ENCODE measurements at places on chromosomes 2 and 18. TPM values are rescaled to one million over a fixed set of nuclear protein-coding genes. Genes with fewer than 3 reads are reported as not detected.

DNA sequence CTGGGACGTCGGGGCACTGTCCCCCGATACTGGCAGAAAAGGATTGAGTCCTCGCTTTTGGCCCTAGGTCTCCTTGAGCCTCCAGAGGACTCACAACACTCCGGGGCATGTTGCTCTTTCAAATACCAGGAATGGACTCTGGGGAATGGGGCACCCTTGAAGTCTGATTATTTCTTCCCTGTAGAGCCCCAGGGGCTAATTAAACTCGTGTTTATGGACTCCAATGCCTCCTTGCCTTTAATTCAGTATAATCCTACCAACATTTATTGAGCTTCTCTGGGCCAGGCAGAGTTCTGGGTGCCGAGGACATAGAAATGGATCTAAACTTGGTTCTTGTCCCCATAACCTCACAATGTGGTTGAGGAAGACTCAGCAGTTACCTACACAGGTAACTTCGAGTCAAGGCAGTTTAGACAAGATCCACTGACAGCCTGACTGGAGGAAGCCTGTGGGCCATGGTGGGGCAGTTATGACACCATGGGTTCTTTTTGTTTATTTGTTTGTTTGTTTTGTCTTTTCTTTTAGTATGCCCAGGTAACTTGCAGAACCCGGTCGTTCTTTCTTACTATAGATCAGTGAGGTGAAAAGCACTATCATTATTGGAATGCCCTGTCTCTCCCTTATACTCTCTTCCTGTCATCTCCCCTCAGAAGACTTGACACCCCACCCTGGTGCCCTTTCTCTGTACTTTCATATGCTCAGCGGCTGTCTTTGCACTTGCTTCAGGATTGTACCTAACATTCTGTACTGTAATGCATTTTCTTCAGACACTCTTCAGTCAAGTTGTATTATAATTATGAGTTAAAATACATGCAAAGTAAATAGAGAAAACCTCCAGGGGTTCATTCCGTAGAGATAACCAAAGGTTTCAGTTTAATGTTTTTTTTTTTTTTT is 3.2 kb downstream of the CFLAR start:
- DNase-seq = peak; percentile 68

GRCh38 chr18:25953111-25953510 is 137.3 kb downstream of the SS18 start:
- no peak for DNase-seq

The IL1R2 gene
- total RNA-seq = not detected

The CLEC4F gene
- not detected for total RNA-seq

DNA sequence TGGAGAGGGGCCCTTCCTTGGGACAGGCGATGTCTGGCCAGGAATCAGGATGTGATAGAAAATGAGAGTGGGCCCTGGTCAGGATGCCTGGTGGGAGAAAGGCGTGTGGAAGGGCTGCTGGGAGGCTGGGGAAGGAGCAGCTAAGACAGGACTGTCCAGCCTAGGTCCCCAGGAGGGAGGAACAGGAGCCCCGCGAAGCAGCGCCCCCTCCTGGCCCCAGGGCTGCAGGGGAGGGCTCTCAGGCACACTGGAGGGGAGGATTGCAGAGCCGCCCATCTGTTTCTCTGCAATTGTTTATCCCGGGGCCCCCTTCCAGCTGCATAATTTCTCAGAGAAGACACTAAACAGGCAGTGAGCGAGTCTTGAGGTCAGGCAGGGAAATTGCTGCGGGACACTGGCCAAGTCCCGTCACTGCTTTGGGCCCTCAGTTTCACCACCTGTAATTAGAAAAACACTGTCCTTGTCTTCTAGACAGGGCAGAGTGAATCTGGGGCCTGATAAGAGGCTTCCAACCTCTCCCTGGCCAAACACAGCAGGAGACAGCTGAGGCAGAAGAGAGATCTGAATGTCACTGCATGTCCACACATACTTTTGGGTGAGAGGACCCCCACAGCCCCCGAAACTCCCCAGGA is 3.9 kb upstream of the NPPC start:
- DNase-seq = no peak

DNA sequence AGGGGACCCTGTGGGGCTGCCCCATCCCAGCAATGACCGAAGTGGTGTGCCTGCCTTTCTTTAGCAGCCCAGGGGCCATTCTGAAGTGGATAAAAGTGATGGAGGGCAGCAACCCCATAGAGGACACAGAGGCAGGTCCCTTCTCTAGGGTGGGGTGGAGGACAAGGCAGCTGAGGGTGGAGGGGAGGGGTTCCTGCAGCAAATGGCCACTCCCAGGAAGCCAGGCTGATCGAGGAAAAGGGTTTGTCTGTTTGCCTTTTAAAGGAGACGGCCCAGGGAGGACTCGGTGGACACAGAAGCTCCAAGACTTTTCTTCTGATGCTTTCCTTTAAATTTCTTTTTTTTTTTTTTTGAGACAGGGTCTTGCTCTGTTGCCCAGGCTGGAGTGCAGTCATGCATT is 272.8 kb downstream of the TWIST2 start:
- no peak for DNase-seq

DNA sequence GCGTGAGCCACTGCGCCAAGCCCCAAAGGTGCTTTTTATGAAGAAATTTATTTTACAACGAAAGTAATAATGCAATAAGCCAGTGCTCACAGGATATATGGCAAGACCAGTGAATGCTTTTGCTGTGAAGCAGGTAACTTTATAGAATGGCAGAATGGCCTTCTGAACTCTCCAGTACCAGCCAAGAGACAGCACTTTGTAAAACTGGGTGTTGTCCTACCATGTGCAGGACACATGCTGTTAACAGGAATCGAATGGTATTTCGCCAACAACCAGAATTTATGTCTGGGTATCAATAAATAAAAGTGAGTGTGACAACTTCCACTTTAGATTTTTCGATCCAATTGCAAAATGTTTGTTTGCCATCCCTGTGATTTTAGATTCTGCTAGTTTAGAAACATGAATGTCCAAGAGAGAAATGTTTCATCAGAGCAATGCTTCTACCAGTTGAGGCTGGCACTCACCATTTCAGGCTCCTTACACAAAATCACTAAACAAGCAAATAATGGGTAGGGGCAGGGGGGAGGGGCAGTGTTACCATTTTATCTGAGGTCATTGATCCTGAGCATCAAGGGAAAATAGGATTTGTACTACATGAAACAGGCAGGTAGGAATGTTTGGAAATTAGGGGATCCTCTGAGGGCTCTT is 95.9 kb downstream of the ATL2 start:
- no peak for DNase-seq

- peak; percentile 52 for DNase-seq
These were observed 142.4 kb downstream of the DDX1 start for GRCh38 chr2:15733867-15734673.

DNA sequence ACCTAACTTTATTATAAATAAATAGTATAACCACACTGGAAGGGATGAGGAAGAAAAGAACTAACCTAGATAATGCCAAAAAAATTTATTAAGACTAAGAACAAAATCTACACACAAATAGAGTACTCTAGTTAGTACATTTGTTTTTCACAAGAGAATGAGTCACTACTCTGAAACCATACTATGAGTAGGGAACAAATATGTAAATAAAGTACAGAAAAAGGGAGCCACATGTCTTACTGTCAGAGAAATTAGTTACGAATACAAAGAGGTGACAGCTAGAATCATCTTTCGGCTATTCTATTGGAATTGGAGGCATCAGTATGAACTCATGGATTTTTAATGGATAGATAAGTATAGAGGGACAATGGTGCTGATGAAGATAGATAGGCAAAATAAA is 150.5 kb downstream of the COPS8 start:
- no peak for DNase-seq

- no peak for DNase-seq
These were observed 38.1 kb downstream of the RALB start for GRCh38 chr2:120290737-120291136.

The LOXHD1 gene
- total RNA-seq = not detected

DNA sequence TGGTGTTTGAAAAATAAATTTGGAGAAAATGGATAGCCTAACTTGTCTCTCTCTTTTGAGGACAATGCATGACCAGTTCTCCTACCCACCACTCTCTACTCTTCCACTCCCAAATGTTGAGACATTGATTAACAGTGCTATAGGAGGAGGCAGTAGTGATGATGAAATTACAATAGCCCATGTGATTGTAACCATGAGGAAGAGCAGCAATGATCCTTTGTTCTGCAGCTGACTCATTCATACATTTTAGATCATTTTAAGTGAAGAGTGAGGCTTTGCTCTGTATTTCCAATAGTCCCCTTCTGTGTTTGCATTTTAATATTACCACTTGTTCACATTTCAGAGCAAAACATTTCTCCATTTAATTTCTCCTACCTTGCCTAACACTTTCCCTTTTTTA is 592.3 kb downstream of the THSD7B start:
- DNase-seq = no peak

The LRATD1 gene
- total RNA-seq = not detected

The GALNT14 gene
- 0.40 TPM for total RNA-seq

DNA sequence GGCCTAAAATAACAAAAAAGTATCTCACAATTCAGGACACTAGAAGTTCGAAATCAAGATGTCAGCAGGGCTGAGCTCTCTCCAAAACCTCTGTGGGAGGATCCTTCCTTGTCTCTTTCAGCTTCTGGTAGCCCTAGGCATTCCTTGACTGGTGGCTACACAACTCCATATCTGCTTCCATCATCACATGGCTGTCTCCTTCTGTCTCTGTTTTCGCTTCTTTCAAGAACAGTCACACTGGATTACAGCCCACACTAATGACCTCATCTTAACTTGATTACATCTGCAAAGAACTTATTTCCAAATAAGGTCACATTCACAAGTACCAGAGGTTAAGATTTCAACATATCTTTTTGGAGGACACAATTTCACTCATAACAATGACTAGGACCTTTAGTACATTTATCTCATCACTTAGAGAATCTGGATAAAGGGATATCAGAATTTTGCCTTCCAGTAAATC is 275.2 kb downstream of the IRS1 start:
- no peak for DNase-seq

The TRAPPC8 gene
- total RNA-seq = 34.1 TPM

DNA sequence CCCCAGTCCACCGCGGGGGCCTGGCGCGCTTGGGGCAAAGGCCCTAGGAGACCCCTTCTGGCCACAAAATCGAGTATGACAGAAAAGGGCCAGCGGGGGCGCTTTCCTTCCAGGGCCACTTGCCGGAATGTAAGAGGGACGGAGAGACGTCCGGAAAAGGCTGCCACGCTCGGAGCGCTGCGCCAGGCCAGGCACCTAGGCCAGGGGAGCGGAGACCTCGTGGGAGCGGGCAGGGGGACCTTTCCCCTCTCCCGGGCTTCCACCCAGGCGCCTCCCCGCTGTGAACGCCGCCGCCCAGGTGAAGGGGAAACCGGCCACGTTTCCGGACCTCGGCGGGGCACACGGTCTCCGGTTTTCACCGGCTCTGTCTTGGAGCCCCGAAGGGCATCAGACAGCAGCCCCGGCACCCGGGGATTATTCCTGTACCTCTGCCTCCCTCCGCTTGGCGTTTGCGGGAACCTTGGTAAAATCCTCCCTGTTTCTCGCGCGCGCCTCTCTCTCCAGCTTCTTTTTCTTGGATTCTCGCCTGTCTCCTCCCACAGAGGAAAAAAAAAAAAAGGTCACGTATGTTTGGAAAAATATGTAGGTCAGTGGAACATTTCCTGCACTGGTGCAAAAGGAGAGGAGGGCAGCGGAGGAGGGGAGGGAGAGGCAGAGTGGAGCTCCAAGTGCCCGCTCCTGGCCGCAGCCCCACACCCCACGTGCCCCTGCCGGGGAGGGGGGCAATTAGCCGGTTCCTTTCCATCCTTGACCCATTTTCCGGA is 1.2 kb upstream of the NPAS2 start:
- peak; percentile 90 for DNase-seq

GRCh38 chr2:217933617-217933993 is 69.2 kb downstream of the TNS1 start:
- DNase-seq = no peak

DNA sequence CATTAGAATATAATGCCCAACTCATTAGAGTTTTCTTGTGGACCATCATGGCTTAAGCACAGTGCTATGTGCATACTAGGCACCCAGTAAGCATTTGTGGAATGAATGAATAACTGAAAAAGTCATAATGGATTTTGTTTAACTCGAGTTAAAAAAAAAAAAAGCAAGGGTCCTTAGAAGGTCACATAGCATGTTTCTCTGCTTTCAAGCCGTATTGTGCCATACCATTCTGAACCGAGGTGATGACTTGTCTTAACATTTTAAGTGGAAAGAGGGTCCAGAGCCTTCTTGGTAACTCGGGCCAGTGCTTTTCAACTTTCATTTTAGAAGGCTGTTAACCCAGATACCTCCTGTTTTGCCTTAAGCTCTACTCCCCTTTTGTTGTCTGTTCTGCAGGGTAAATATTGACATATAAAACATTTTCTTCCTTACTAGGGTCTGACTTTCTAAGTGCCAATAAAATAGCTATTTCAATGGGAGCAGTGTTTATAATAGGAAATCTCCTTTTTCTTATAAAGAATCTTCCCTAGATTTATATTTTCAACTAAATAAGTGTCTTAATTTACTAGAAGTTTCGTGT is 787 bp upstream of the ADGRF3 start:
- DNase-seq = no peak

The CNGA3 gene
- total RNA-seq = not detected

GRCh38 chr2:134446383-134447017 is 192.6 kb downstream of the MGAT5 start:
- peak; percentile 90 for DNase-seq

DNA sequence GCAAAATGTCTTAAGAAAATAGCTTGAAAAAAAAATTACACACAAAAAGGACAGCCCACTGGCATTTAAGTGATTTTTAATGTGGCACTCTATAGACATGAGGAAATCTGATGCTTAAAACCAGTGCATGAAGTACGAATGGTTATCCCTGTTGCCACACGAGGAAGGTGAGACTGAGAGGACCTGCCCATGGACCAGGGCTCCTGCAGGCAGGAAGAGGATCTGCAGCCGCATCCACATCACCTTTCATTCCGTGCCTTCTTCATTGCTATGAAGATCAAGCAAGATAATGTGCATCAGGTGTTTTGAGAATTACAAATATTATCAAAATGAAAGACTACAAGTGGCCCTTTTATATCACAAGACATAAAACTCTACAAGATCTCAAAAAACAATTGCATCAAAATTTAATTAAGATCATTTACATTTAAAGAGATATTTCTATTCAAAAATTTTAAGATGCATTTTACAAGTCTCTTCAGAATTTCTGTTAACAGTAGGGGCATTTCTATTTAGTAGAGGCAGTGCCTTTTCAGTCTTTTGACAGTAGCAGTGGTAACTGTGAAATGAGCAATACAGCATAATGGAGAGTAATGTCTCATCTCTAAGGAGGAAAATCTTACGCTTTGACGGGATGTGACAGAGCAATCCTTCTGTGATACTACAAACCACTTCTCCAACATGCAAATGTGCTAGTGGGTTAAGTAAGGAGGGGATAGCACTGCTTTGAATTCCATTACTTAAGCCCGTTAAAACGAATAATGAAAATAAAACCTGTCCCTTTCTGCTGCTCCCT is 83.4 kb downstream of the SLC5A7 start:
- DNase-seq = no peak

The CPS1 gene
- total RNA-seq = 0.88 TPM
